ENCODE measurements at places on chromosomes 2 and 18.

DNA sequence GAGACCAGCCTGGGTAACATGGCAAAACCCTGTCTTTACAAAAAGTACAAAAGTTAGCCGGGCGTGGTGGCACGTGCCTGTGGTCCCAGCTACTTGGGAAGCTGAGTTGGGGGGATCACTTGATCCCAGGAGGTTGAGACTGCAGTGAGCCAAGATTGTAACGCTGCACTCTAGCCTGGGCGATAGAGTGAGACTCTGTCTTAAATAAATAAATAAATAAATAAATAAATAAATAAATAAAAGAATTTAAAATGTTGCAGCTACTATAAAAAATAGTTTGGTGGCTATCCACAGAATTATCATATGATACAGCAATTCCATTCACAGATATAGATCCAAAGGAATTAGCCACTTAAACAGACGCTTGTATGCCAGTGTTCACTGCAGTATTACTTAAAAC is 49.6 kb upstream of the AMMECR1L start:
- DNase-seq: no peak

DNA sequence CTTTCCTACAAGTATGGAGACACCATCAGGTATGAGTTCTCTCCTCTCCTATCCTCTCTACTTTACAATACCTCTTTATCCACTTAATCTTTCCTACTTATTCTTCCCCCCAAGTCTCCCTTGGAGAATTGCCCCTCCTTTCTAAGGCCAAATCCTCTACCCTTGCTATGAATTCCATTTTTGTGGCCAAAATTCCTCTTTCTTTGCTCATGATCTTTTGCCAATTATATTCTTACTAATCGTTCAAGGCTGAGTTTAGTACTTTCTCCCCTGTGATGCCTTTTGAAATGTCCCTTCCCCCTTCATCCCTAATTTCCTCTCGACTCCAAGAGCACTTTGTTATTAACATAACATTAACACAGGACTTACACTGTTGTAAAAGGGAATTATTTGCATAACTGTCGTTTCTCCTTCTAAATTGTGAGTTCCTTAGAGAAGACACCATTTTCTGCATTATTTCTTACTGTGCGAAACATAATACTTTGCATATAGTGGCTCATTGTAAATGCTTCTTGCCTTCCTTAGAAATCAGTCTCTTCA is 133.4 kb downstream of the KCTD1 start:
- no peak for DNase-seq

GRCh38 chr2:159695795-159696448 is 16.4 kb upstream of the MARCHF7 start:
- DNase-seq: no peak

GRCh38 chr2:100394111-100394641 is 23.3 kb downstream of the CHST10 start:
- no peak for DNase-seq

- DNase-seq: no peak
Observed at GRCh38 chr18:33820517-33821371, 242.7 kb downstream of the ASXL3 start.

DNA sequence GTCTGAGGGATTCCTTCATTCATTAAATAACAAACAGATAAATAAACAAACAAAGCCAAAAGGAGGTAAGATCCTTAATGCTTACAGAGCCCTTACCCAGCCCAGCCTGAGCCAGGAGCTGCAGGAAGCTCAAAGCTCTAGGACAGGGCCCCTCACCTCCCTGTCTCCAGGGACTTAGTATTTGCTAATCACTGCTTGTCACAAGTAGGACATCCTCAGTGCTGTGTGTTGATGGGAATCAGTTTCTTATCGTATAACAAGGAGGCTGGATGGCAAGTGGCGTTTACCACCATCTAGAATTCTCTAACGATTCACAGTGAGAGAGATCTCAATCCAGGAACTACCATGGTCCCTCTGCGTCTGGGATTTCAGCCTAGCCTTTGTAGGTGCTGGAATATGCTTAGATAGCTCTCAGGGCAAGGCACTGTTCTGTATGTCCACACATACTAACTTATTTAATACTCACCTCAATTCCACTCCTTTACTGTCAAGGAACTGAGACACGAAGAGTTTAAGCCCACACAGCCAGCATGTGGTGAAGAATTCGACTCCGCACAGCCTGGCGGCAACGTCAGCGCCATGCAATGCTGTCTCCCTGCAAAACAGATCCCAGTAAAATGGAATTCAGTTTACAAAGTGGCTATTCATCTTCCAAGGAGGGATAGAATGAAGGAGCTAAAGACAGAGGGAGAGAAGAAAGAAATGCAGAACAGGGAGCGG is 164.8 kb downstream of the MYCN start:
- no peak for DNase-seq

- DNase-seq: no peak
Observed at GRCh38 chr2:83162421-83162820, 1296.7 kb downstream of the SUCLG1 start.

GRCh38 chr2:230795856-230796255 is 68.9 kb upstream of the ITM2C start:
- DNase-seq: no peak

DNA sequence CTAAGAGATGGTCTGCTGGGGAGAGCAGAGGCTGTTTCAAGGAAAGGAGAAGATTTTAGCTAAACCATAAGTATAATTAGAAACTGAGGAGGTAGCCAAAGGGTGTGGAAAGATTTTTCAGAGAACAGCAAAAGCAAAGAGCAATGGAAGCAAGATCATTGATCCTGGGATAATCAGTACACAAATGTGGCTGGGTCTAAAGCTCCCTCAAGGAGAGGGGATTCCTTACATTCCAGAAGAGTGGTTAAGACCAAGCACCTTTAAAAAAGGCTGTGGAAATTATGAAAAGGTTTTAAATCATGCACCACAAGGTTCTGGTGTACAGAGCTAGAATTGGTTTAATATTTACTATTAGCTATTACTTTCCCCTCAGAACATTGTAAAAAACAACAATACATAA is 246.0 kb upstream of the UBE2E3 start:
- no peak for DNase-seq

GRCh38 chr2:172672114-172672513 is 63.5 kb upstream of the RAPGEF4 start:
- no peak for DNase-seq

DNA sequence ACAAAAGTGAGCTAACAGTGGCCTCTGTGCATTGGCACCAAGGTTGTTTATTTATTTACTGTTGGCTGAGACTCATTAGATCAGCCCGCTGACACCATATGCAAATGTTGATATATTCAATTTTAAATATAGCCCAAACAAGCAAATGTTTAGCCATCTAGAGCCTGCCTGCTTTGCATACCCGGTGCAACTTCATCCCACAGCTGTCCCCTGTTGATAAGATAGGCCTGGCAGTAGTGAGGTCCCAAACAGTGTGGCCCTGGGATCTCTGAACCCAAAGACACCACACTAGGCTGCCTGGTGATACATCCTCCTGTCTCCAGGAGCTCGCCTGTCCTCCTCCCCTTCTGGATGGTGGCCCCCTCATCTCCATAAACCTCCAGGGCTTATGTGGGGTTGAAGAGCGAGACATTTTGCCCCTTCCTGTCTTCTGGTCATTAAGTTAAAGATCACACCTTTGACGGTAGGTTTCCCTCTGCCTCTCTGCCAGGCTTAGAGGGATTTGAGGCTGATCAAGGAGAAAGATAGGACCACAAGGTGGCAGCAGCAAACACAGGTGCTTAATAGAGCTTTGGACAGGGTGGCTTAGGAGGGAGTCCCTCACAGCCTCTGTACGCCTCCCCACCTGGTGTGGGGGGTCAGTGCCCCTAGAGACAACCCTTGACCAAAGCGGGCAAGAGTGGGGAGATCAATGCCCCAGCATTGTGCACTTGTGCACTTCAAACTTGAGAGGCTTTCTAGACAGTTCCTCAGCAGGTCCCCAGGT is 23.7 kb upstream of the MYO5B start:
- DNase-seq: peak; percentile 38

- no peak for DNase-seq
Observed at GRCh38 chr2:64942693-64943092, 46.5 kb upstream of the SLC1A4 start.

DNA sequence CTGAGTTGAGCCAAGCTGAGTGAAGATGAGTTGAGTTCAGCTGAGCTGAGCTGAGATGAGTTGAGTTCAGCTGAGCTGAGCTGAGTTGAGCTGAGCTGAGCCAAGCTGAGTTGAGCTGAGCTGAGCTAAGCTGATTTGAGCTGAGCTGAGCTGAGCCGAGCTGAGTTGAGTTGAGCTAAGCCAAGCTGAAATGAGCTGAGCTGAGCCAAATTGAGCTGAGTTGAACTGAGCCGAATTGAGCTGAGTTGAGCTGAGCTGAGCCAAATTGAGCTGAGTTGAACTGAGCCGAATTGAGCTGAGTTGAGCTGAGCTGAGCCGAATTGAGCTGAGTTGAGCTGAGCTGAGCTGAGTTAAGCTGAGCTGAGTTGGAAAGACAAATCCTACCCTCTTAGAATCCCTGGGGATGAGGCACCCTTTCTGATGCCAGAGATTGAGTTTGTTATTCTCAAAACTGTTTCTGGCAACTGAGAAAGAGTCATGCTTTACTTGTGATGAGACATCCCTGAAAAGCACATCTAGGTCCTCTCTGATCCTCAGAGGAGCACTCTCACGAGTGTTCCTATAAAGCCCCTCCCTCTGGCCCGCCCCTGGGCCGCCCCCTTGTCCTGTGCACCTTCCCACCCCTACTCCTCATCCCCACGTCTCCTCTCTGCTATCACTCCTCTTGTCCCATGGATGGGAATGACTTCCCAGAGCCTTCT is 116.5 kb downstream of the MCFD2 start:
- no peak for DNase-seq

- no peak for DNase-seq
Observed at GRCh38 chr2:109463236-109463635, 150.5 kb downstream of the SEPTIN10 start.

DNA sequence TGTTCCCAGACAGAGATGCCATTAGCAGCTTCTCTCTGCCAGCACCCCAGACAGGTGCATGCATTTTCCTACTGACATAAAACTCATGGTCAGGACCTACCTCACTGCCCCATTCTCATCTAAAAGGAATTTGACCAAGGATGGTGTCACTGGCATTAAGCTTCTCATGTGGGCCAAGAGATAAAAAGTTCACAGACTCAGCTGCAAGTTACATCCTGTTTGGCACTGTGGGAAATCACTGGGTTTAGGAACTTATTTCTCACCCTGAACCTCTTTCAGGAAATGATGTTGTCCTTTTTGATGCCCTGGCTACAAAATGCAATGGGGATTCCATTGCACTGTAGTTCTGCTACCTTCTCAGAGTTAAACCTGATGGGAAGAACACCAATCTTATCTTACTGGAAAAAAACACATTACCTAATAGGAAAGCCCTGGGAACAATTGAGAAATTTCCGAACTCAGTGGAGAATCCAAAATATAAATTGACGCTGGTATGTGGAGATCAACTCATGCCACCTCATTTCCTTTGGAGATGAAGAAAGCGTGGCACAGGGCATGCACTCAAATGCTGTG is 252.1 kb upstream of the COPS8 start:
- DNase-seq: no peak

- DNase-seq: no peak
Observed at GRCh38 chr2:148952621-148953020, 77.6 kb downstream of the KIF5C start.

GRCh38 chr2:189608795-189609422 is 28.3 kb upstream of the SLC40A1 start:
- no peak for DNase-seq

- DNase-seq: no peak
Observed at GRCh38 chr18:79583984-79584401, 95.6 kb upstream of the CTDP1 start.

DNA sequence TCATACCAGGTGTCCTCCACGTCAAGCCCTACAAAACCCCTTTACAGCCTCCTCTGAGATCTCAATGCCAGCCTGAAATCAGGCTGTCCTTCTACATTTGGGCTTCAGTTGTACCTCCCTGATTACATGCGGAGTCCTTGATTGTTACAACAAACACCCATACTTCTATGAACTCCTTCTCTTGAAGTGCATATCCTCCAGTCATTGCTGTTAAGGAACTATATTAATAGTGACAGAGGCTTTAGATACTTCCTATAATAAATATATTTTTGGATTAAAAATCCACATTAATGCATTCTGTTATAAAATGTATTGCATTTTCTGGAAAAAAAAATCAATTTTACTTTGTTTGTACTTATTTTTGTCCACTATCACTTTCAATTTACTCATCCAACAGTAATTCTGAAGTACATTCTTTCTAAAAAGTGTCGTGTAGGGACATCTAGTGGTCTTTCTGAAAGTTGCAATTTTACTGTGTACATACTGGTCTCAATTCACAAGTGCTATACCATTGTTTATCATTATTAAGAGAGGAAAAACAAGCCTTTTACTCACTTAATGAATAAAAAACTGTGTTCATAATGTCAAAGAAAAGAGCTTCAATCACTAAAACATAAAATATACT is 316.4 kb downstream of the DSEL start:
- DNase-seq: no peak

DNA sequence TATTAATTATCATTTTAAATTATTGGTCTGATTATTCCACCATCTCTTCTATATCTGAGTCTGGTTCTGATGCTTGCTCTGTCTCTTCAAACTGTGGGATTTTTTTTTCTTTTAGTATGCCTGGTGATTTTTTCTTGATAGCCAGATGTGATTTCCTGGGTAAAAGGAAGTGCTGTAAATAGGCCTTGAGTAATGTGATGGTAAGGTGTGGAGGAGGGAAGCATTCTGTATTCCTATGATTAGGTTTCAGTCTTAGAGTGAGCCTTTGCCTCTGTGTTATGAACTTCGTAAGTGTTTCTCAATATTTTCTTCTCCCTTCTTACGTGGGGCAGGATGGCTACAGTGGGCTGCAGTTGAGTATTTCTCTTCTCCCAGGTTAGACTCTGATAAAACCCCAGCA is 103.0 kb downstream of the EHBP1 start:
- DNase-seq: no peak

DNA sequence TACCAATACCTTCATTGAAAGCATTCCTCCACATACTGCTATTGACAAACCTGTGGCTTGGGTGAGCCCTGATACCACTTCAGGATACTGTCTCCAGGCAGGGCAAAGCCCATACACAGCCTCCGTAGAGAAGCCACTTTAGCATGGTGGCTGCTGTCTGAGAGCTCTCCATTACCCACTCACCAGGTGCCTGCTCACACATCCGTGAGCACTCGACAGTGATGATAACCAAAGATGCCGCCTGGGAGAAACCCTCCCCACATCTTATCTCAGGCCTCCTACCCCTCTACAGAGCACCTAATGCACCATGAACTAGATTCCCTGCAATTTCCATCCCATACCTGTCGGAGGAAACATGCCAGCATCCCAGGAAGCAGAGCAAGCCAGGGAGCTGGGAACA is 57.6 kb upstream of the KLHL29 start:
- no peak for DNase-seq

Data from activated CD4-positive, alpha-beta T cell treated with anti-CD3 and anti-CD28 coated beads for 4 hours (primary cell).